ENCODE measurements at places on chromosomes 13 and 19. TPM values are rescaled to one million over a fixed set of nuclear protein-coding genes. Genes with fewer than 3 reads are reported as not detected.

Gene AMH
- not detected for polyA plus RNA-seq

Gene GRIN2D
- not detected for polyA plus RNA-seq

Gene CATSPERD
- not detected for polyA plus RNA-seq

Gene ZAR1L
- not detected for polyA plus RNA-seq

Gene ZNF844
- 5.2 TPM for polyA plus RNA-seq

Gene ZNF709
- 2.4 TPM for polyA plus RNA-seq

Gene BRSK1
- polyA plus RNA-seq = 2.8 TPM

Gene CAPS
- not detected for polyA plus RNA-seq

Gene DNMT1
- 28.9 TPM for polyA plus RNA-seq

Gene LSR
- polyA plus RNA-seq = not detected

Gene CGB2
- not detected for polyA plus RNA-seq

Gene FCAR
- polyA plus RNA-seq = not detected

Gene TEKTIP1
- not detected for polyA plus RNA-seq

Gene PABPC3
- polyA plus RNA-seq = 0.21 TPM

Gene CARD8
- 4.6 TPM for polyA plus RNA-seq

Gene GAS6
- 2.5 TPM for polyA plus RNA-seq

Gene KIR2DL1
- not detected for polyA plus RNA-seq

Data from Purkinje cell (primary cell).